ENCODE measurements at places on chromosomes 7 and 10. TPM values are rescaled to one million over a fixed set of nuclear protein-coding genes. Genes with fewer than 3 reads are reported as not detected.

The CPEB3 gene
- total RNA-seq, result 3.4 TPM

The PRR15 gene
- total RNA-seq, result not detected

The HYAL4 gene
- total RNA-seq, result not detected

GRCh38 chr7:7789551-7789988 lies 71.2 kb upstream of the RPA3 start:
- no peak for DNase-seq

GRCh38 chr10:8088504-8088903 lies 34.0 kb downstream of the GATA3 start:
- DNase-seq, result no peak

- DNase-seq, result no peak
Measured at GRCh38 chr10:44673245-44673983, 237.7 kb upstream of the TMEM72 start.

GRCh38 chr10:104318810-104319741 lies 19.2 kb downstream of the ITPRIP start:
- DNase-seq, result no peak

GRCh38 chr7:128891942-128892269 lies 18.6 kb downstream of the KCP start:
- DNase-seq, result no peak

DNA sequence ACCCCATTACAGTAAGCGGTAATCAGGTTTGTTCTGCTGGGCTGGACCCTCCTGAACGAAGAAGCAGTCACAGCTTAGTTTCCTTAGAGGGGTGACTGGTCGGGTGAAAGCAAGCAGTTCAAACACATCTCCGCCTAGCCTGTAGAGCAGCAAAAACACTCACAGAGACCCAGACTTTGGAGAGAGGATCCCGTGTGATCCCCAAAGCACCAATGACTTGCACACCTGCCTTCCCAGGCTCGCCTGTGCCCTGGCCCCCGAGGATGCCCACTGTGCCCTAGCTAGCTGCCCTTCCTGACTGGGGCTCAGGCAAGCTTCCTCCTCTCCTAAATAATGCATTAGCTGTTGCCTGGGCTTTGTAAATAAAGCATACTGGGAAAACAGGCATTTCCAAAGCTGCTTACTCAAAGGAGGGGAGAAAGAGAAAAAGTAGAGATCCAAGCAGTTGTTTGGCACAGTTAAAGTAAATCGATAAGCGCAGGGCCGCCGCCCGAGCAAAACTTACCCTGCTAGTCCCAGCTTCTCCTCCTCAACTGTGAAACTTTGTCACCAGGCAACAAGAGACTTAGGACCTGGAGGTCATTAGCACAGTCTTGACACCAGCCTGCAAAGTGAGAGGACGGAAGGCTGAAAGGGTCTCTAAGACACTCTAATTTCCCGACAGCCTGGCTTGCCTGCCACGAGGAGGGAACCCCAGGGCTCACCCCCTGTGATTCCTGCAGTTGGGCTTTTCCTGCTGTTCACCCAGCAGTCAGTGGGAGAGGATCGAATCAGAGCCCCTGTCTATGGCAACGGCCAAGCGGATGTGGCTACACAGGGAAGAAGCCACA lies 4.8 kb downstream of the LRRC18 start:
- no peak for DNase-seq
